ENCODE measurements at places on chromosomes 4 and X.

GRCh38 chrX:68084765-68085164, 348.5 kb downstream of the OPHN1 start:
- no peak for DNase-seq

DNA sequence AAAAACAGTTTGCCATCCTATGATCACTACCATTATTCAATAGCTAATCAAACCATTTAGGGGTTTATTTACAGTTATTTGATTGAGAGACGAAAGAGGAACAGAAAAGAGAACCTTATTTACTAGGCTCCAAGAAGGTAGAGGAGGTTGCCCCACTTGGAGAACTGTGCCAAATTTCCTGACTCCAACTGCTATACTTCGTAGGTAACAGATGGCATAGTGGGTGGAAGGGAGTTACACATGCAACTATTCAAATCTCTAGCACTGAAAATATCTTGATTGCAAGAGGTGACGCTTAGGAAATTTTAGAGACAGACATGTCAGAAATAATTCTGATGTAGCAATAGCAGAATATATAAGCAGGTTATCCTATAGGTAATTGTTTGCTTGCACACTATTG, 38.0 kb upstream of the TMPRSS11F start:
- no peak for DNase-seq

GRCh38 chrX:143634309-143634662, 1.6 kb downstream of the SLITRK4 start:
- no peak for DNase-seq

GRCh38 chr4:27917381-27917780, 1056.7 kb downstream of the STIM2 start:
- DNase-seq: no peak

GRCh38 chr4:117596917-117597480, 437.3 kb upstream of the NDST3 start:
- DNase-seq: no peak

- no peak for DNase-seq
Observed at GRCh38 chr4:13087041-13087440, 397.1 kb downstream of the RAB28 start.

GRCh38 chrX:39633293-39633692, 464.5 kb downstream of the BCOR start:
- no peak for DNase-seq

DNA sequence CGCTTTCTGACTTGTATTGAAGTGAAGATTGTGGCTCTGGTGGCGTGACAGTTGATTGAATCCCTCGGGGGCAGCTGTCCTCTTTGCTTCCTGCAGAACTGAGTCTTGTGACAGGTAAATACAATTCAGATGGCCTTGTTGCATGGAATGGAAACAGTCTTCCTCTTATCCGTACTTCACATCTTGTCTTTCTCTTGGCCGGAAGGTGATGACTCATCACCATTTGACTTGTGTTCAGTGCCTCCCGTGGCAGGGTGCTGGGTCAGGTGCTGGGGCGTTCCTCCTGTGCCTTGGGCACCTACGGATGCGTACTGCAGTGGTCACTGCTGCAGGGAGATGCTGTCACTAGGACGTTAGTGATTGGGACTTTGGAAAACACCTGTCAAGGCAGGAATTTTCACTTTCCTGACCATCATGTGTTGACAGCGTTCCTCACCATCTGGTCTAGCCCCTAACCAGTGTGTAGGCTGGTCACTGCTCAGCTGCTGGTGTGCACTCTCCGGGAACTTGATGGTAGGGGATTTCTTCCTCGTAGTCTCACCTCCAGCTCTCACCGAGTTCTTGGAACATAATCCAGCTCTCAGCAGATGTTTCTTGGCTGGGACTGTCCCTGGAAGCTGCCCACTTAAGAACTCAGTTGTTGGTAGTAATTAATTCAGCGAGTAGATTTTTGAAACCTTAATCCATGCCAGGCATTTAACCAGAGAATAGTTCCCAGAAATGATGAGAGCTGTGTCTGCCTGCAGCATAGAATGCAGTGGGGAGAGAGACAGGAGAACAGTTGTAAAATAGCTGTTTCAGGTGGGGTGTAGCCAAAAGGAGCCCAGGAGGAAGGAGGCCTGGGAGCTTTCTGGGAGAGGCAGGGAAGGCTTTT, 7.2 kb downstream of the TBC1D14 start:
- no peak for DNase-seq
